ENCODE measurements at places on chromosomes 5 and 9.

DNA sequence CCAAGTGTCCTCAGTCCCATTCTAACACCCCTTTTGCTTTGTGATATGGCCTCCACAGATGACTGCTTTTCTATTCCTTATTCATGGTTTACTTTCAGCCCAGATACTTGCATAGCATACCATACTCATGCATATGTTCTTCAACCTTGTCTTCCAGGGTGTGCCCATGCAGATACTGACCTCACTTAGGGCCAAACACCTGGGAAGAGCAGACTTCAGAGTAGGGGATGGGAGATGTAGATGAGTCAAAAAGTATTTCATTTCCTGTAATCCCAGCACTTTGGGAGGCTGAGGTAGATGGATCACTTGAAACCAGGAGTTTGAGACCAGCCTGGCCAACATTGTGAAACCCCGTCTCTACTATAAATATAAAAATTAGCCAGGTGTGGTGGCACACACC is 58.3 kb downstream of the NRG2 start:
- no peak for DNase-seq

GRCh38 chr5:7759951-7760580 is 90.9 kb downstream of the CFAP90 start:
- DNase-seq: no peak

- DNase-seq: no peak
Measured at GRCh38 chr5:119021149-119021732, 32.9 kb upstream of the DTWD2 start.

DNA sequence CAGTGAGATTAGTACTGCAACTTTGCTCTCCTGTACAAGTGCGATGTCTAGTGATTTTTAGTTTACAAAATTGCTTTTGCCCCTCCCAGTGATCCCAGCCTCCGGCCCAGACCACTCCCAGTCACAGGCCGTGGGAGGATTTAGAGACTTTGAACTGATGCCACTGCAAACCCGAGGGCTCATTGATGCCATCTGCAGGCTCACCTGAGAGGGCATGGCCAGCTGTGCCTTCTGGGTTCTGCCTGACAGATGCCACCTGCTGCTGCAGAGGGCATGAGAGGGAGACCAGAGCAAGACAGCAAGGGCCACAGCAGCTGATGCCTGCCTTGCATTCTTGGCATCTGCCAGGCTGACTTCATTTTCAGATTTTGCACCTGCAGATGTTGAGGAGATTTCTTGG is 593.8 kb downstream of the CDK5RAP2 start:
- no peak for DNase-seq

DNA sequence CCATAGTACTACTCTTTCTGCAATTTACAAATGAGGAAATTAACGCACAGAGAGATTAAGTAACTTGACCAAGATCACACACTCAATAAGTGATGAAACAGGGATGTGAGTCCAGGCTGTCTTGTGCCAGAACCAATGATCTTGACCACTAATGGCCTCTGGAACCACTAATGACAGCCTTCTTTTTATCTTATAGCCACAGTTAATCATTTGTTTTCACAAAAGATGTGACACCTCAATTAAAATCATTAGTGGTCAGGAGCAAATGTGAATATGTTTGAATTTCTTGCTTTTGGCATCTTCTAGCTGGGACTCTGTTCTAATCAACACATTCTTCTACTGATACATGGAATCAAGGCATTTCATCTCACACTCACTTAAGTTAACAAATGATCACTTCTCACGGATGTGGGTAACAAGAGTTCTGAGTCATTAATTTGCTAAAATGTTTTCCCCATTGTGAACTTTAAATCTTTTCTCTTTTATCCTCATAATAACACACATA is 102.7 kb upstream of the CD180 start:
- no peak for DNase-seq

DNA sequence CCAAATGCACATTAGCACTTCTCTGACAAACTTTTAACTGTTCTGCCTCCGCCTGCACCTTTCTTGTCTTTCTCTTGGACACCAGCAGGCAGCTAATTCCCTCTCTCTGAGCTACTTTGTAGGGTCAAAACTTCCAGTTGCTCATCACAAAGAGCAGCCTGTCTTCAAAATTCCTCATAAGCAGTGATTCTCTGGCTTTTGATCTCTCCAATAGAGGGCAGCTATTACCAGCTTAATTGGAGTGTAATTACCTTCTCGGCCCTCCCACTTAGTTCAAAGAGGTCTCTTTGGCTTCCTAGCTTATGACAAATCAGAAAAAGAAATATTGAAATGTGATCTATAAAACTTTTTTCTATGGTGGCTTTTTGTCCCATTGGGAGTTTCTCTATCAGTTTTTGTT is 43.6 kb upstream of the RAD23B start:
- no peak for DNase-seq

DNA sequence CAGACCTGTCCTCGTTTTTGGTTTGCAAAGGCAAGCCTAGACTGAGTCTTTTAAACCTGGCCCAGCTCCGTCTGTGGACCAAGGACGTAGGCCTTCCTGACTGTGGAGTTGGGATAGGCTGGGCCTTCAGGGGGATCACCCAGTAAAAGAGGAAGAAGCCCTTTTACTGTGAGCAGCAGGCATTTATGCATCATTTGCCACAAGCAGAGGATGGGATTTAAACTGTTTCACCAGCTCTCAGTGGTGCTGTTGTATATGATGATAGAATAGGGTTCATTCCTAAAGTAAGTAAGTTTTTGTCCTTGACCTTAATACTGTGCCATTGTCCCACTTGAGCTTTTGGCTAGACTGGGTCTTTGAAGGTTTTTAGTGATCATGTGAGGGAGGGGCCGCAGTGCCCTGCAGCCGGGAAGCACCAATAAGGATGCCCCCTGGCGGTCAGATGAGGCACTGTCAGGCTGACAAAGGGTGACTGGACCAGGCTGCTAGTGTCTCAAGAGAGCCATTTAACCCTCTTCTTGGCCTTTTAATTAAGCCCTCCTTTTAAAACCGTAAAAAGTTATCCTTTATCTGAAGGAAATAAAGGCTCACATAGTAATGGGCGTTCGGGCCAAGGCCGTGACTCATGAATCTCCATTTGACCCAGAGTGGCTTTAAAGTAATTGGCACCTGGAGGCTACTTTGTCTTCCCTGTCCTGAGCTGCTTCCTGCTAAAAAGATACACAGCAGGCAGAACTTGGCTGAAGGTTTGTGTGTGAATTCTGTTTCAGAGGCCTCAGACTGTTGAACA is 74.0 kb downstream of the UBAP1 start:
- peak; percentile 32 for DNase-seq

GRCh38 chr9:99593610-99594009 is 228.1 kb upstream of the NR4A3 start:
- DNase-seq: no peak

DNA sequence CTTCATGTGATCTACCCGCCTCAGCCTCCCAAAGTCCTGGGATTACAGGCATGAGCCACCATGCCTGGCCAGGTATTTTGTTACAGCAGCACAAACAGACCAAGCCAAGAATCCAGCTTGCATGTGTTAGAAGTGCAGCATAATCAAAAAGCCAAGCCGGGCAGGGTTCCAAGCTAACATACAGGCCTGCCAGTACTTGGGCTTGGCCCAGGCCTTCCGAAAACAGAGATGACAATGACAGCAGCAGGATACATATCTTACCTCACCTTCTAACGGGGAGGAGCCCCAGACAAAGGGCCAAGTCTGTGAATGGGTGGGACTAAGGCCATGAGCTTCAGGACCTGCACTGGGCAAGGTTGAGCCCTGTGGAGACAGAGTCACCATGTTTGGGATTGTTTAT is 91.4 kb upstream of the ZNF462 start:
- DNase-seq: no peak

- no peak for DNase-seq
Measured at GRCh38 chr5:77218263-77218662, 7.8 kb downstream of the PDE8B start.

DNA sequence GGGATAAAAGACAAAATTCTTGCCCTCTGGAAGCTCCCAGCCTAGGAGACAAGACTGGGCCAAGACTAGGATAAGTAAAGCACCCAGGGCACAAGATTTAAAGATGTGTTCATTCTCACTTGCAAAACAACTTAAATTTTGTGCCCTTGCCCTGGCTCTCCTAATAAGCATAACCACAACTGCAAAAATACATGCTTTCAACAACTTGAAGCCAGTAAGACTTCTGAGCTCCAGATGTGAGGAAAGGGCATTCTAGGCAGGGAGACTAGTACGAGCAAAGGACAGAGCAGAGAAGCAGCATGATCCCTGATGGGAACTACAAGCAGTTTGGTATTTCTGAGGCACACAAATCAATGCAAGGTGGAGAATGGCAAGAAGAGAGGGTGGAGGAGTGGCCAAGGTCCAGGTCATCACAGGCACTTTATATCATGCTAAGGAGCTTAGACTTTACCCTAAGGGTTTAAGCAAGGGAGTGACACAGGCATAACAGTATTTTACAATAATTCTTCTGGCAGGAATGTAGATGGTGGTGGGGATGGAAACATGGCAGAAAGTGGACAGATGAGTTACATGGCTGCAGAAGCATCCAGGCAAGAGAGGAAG is 30.1 kb upstream of the SIL1 start:
- no peak for DNase-seq

DNA sequence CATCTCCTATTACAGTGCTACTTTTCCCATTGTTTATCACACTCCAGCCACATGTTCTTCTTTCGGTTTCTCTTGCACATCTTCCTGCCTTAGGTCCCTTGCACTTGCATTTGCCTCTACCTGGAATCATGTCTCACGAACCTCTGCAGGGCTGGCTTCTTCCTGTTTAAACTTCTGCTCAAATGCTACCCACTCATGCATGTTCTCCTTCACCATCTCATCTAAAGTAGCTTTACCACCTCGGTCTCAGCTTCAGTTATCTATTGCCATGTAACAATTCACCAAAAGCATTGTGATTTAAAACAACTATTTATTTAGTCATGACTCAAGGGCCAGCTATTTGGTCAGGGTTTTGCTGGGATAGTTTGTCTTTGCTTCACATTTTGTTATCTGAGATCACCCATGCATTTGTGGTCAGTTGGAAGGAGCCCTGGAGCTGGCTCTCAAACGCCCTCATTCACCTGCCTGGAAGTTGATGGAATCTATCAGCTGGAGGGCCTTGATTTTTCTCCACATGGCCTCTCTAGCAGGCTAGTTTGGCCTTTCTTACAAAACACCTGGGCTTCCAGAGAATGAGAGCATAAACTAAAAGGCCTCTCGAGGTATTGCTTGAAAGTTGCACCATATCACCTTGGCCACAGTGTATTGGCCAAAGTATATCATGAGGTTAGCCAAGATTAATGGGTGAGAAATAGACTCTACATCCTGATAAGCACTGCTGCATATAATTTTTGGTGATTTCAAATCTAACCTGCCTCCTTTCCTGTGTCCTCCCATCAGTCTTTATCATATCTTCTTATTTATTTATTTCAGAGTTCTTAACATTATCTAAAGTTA is 21.4 kb downstream of the SPINK1 start:
- DNase-seq: no peak
